T-helper 9 cell (primary cell): ENCODE measurements at places on chromosomes 4 and X.

DNA sequence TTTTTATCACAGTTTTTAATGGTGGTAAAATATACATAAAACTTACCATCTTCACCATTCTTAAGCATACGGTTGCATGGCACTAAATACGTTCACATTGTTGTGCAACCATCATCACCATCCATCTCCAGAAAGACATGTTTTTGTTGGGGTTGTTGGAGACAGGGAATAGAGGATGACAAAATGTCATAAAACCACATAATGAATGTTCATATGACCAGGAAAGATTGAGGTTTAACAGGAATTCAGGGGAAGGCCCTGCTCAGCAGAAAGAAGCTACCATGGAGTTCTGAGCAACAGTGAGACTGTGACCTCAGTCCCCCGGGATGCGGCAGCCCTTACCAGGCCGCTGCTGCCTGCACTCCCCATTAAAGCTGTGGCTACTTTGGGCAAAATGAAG is 63.9 kb upstream of the TRIM2 start:
- DNase-seq, result no peak

DNA sequence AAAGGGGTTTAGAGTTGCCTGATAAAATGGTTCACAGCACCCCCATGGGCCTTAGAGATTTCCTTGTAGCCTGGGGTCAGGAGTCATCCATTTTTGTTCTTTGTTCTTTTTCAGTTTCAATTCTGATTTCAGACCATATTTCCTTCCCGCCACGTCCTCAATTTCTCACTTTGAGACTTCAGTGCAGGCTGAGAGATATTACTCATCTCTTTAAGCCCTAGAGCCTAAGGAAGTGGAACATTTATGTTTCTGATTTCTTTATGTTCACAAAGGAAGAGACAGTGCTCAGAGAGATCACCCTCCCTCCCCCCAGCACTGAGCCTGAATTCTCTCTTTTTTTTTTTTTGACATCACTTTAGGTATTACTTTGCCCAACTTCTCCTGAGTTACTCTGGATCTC is 56.3 kb downstream of the MSN start:
- DNase-seq, result peak; percentile 5

DNA sequence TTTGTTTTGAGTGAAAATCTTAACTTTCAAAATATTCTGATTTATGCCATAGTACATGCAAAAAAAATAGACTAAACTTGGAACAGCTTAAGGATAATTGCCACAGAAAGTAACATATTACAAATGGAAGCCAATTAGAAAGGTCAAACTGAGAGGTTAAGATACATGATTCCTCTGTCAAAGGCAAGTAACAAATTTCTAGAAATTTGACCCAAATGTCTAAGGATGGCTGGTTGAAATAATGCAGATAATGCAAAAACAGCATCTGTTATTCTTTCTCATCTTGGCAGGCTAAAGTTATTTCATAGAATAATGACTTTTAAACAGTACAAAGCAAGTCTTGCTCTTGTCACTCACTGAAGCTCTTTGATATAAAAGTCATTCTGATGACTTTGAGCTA is 10.5 kb downstream of the FGF5 start:
- DNase-seq, result no peak

DNA sequence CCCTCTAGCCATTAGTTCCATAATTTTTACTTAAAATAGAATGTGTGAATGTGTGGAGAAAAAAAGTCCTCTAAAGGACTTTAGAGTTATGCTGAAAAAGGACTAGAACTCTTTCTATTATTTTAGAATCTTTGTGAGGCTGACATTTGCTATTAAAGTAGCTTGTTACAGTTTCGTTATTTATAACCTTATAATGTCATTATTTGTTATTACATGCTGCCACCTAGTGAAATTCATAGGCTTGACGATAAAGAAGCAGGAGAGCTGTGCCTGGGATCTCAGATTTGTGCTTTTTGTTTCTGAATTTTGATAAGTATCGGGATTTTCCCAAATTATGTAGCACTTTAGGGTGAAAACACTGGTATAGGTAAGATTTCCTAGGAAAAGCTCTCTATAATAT is 38.5 kb upstream of the TAPT1 start:
- no peak for DNase-seq

DNA sequence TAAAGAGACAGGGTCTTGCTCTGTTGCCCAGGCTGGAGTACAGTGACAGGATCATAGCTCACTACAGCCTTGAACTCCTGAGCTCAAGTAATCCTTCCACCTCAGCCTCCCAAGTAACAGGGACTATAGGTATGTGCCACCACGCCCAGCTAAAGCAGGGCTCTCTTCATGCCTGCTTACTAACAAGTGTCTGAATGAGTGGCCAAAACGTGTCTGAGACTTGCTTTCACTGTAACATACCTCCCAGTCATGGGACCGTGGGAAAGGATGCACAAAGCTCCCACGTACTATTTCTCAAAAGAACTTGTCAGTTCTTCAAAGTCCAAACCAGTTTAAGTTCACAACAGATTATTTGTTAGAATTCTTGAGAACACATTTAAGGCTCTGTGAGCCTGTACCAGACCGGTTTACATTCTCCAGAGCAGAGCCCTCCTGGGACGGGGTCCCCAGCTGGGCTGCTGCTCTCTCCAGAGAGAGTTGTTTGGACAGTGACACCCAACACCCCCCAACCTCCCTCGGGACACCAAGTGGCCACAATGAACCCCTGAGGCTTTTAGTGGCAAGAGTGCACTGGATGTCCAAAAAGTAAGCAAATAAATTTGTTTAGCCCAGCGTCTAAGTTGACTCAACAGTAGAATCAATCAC is 24.1 kb downstream of the SH3KBP1 start:
- DNase-seq, result no peak

DNA sequence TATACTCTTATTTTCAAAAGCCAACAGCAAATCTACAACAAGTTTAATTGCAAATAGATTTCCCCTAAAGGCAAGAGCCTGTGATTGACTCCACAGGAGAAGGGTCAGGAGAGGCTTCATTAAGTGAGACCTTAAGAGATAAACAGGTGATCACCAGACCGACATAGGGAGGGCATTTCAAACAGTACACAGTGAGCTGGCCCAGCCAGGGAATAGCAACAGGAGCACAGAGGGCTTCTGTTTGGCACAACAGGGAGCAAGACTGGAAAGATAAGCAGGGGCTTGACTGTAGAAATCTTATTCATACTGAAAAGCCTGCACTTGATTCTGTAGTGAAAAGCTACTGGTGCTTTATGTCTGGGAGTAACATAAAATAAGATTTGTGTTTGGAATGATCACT is 3.9 kb downstream of the RUFY3 start:
- DNase-seq, result no peak

DNA sequence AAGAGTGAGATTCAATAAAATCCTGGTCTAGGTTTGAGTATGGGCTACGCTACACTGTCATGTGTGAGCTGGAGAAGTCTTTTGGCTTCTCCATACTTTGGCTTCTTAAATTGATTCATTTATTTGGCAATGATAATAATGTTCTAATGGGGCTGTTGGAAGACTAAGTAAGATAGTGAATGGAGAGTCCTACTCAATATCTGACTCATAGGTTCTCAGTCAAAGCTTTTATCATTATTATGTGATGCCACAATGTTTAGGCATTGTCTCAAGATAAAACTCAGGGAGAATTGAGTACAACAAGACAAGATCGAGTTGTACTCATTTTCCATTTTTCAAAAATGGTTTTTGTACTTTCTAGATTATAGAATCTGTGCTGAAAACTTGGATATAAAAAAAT is 92.5 kb upstream of the VEGFC start:
- DNase-seq, result no peak
